ENCODE measurements at places on chromosomes 6 and 20. TPM values are rescaled to one million over a fixed set of nuclear protein-coding genes. Genes with fewer than 3 reads are reported as not detected.
A peak's percentile ranks its signal among the peaks of the same experiment; 100 is the strongest.

DNA sequence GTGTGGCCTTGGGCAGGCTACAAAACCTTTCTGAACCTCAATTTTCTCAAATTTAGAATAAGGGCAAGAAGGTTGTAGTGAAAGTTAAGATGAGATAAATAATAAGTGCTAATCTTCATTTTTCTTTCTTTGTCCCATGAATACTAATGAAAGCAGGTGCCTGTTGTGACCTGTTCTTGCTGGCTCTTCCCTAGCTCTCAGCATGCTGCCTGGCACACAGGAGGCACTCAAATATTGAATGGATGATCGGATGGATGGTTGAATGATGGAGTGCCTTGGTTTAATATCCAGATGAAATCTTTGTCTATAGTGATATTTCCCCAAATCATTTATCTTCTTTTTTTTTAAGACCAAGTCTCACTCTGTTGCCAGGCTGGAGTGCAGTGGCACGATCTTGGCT lies 15.0 kb downstream of the PBOV1 start:
- H3K27me3 ChIP-seq = no peaks in the 10 kb centered on the region
- no peak overlapping the region for H3K4me3 ChIP-seq
- H3K27ac ChIP-seq = no peak overlapping the region
- no peaks in the 10 kb centered on the region for H3K36me3 ChIP-seq
- no peaks in the 10 kb centered on the region for H3K4me1 ChIP-seq
- no peak for DNase-seq

DNA sequence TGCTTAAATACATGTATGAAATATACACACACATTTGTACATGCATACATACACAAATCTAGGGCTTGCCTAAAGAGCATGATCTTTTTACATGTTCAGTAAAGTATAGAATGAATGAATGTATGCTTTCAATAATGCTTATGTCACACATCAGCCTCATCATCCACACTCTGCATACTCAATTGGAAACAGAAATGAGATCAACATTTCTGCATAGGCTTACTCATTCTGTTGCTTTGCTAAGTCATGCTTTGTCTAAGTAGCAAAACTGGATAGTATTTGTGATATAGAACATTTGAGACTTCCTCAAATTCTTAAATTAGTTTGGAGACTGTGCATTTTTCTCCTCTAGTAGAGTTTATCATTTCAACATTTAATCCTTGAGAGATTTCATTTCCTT lies 343.3 kb downstream of the ADGRB3 start:
- no peak overlapping the region for H3K27ac ChIP-seq
- no peaks in the 10 kb centered on the region for H3K27me3 ChIP-seq
- no peaks in the 10 kb centered on the region for H3K36me3 ChIP-seq
- H3K4me3 ChIP-seq = no peak overlapping the region

- H3K4me1 ChIP-seq = peaks cover 8% of the 10 kb centered on the region
- H3K27ac ChIP-seq = no peak overlapping the region
- no peaks in the 10 kb centered on the region for H3K27me3 ChIP-seq
Measured at GRCh38 chr6:137413482-137413881, 80.7 kb downstream of the OLIG3 start.

DNA sequence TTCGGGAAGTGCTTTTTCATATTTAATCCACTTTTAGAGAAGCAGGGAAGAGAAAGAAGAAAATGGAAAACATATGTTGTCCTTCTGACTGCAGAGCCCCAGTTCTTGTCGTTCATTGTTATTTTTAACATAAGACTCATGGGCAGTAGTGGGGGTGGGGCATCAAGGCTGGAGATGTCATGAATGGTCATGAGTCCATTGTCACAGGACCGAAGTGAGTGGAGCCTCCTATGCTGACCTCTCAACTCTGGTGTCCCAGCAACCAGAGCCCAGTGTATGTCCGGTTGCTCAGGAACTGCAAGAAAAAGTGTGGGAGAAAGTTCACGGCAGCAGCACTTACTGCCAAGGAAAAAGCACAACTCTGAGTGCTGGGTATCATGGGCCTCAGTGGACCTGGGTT lies 108.6 kb downstream of the BANF2 start:
- no peak overlapping the region for H3K4me3 ChIP-seq
- no peaks in the 10 kb centered on the region for H3K27me3 ChIP-seq
- no peaks in the 10 kb centered on the region for H3K36me3 ChIP-seq
- peak; percentile 66 for DNase-seq
- peaks cover 39% of the 10 kb centered on the region for H3K4me1 ChIP-seq

DNA sequence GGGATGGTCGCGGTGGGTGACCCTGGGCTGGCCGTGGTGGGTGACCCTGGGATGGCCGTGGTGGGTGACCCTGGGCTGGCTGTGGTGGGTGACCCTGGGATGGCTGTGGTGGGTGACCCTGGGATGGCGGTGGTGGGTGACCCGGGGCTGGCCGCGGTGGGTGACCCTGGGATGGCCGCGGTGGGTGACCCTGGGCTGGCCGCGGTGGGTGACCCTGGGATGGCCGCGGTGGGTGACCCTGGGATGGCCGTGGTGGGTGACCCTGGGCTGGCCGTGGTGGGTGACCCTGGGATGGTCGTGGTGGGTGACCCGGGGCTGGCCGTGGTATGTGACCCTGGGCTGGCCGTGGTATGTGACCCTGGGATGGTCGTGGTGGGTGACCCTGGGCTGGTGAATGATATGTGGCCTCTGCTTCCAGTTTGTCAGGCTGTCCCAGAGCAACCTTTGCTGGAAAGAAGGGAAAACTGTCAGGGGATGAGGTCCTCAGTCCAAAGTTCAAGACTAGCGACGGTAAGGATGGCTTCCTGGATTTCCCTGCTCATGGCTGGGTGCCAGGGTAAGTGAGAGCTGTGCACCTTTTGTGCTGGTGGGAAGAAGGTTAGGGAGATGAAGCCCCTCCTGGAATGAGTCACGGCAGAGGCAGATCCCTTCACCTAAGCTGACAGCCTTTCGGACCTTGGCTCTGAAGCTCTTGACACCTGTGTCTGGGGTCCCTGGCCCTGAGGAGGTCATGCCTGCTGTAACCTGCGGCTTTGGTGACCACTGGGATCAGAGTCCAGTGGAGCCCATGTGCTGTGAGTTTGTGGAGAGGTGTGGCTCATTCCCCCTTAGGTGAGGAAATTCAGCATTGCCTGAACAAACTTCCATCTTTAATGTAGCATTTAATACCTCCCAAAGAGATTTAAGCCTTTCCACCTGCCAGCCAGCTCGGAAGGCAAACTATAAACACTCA lies 19.1 kb upstream of the PCMTD2 start:
- H3K27ac ChIP-seq = no peak overlapping the region
- peak; percentile 17 for DNase-seq
- no peak overlapping the region for H3K4me3 ChIP-seq

DNA sequence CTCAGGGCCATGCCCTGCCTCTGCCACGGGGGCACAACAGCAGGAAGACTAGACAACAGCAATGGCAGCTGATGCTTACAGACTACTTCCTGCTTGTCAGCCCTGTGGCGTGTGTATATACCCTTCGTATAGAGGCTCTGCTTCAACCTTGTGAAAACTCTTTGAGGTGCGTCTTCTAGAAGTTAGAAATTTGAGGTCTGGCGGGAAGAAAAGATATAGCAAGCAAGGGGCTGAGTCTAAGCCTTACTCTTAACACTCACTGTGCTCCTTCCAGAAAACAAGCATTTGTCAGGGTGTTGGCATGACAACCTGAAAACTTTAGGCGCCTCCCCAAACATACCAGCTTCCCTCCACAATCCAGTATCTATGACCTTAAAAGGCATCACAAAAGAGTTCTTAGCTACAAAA lies 33.3 kb downstream of the JPH2 start:
- no peaks in the 10 kb centered on the region for H3K36me3 ChIP-seq
- no peak overlapping the region for H3K27ac ChIP-seq
- no peaks in the 10 kb centered on the region for H3K4me1 ChIP-seq
- no peak overlapping the region for H3K4me3 ChIP-seq
- no peak for DNase-seq

DNA sequence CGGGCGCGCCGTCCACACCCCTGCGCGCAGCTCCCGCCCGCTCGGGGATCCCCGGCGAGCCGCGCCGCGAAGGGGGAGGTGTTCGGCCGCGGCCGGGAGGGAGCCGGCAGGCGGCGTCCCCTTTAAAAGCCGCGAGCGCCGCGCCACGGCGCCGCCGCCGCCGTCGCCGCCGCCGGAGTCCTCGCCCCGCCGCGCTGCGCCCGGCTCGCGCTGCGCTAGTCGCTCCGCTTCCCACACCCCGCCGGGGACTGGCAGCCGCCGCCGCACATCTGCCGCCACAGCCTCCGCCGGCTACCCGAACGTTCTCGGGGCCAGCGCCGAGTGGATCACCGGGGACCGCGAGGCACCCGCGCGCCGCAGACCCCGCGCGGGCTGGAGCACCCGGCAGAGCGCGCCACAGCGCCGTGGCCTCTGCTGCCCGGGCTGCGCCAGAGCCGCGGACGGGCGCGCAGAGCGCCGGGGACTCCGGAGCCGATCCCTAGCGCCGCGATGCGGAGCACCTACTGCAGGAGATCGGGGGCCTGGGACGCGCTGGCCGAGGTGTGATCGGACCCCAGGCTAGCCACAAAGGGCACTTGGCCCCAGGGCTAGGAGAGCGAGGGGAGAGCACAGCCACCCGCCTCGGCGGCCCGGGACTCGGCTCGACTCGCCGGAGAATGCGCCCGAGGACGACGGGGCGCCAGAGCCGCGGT lies at the start of gene BMP2:
TSS of gene BMP2 (plus strand) at position 151 of the 692 bp plus-strand sequence. CDS start 2,441 bp downstream, outside the sequence.
- DNase-seq = peak; percentile 67
- peaks cover 7% of the 10 kb centered on the region for H3K27me3 ChIP-seq
- H3K4me3 ChIP-seq = peak within 1 kb of the TSS; percentile 84
- peak within 1 kb of the TSS; percentile 84 for H3K27ac ChIP-seq
- H3K36me3 ChIP-seq = peaks cover 4% of the 10 kb centered on the region

DNA sequence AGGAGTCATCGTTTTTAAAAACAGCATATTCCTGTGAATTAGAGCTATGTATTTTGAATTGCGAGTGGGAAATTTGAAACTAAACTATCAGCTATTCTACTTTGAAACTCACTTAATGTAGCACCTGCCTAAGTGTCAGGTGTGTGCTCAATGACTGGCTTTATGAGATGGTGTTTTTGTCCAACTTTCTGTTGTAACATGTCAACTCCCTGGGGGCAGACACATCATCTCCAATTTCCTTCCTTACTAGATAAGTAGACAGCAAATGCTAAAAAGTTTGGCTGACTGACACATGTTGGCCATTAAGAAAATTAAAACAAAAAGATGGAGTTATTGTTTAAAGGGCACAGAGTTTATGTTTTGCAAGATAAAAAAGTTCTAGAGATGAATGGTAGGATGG lies 226.9 kb downstream of the TFAP2B start:
- no peak for DNase-seq
- no peaks in the 10 kb centered on the region for H3K27me3 ChIP-seq
- no peak overlapping the region for H3K27ac ChIP-seq
- no peaks in the 10 kb centered on the region for H3K4me1 ChIP-seq
- H3K36me3 ChIP-seq = no peaks in the 10 kb centered on the region

DNA sequence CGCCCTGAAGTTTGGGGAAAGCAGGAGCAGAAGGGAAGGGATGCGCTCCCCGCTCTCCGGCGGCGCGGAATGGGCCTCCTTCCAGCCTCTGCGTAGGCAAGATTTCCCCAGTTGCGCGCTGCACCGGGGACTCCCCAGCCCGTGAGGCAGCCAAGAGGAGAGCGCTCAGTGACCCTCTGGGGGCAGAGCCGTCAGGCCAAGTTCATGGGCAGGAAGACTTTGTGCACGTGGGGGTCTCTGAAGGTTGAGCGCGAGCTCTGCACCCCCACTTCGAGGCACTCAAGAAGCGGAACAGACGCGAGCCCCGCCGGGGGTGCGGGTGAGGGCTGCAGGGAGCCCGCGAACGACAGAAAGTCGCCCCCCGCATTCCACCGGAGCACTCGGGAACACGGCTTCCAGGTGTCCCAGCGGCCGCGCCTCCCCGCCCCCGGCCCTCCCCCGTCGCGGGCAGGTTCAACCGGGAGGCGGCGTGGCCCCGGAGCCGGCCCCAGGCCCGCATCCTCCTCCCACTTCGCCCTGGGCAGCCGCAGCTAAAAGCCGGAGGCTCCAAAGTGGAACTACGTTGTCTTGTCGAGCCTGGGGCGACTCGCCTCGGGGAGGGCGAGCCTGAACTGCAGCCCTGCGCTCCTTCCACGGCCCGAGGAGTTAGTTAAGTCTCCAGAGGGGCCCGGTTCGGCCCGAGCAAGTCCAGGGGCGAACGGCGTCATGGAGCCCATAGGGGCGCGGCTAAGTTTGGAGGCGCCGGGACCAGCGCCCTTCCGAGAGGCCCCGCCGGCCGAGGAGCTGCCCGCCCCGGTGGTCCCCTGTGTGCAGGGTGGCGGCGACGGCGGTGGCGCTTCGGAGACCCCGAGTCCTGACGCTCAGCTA lies at the start of gene PPP1R3G:
TSS of gene PPP1R3G (plus strand) at position 561 of the 867 bp plus-strand sequence. CDS start at position 706, 145 bp downstream.
- H3K36me3 ChIP-seq = no peaks in the 10 kb centered on the region
- DNase-seq = peak; percentile 54
- H3K27me3 ChIP-seq = peaks cover 33% of the 10 kb centered on the region
- peaks cover 21% of the 10 kb centered on the region for H3K4me1 ChIP-seq
- H3K4me3 ChIP-seq = peak within 1 kb of the TSS; percentile 69

GRCh38 chr20:23049201-23050075 lies at the start of gene THBD:
TSS of gene THBD (minus strand) at chr20:23049672. CDS start at chr20:23049504, 168 bp downstream.
- H3K4me1 ChIP-seq = peaks cover 47% of the 10 kb centered on the region
- peaks cover 25% of the 10 kb centered on the region for H3K27me3 ChIP-seq
- H3K4me3 ChIP-seq = peak within 1 kb of the TSS; percentile 69
- H3K36me3 ChIP-seq = no peaks in the 10 kb centered on the region
- H3K27ac ChIP-seq = peak within 1 kb of the TSS; percentile 91
- DNase-seq = peak; percentile 88

DNA sequence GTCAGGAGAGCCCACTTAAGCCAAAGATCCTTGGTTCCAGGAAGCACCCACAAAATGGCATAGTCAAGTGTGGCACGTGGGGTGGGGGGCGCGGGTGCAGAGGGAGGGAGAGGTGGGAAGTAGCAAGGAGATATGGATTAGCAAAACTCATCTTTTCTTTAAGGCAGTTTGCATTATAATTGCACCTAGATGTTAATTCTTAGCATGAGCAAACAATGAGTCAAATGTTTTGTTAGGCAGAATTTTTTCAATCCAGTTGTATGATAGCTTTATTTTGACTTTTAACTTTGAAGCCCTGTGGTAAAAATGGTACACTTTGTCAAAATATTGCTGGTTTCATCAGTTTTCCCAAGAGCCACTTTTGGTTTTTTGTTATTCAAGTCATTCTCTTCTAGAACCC lies 15.0 kb downstream of the SCAND1 start:
- no peaks in the 10 kb centered on the region for H3K4me1 ChIP-seq
- H3K27me3 ChIP-seq = no peaks in the 10 kb centered on the region
- H3K27ac ChIP-seq = no peak overlapping the region
- DNase-seq = no peak
- peaks cover 78% of the 10 kb centered on the region for H3K36me3 ChIP-seq
- H3K4me3 ChIP-seq = no peak overlapping the region

DNA sequence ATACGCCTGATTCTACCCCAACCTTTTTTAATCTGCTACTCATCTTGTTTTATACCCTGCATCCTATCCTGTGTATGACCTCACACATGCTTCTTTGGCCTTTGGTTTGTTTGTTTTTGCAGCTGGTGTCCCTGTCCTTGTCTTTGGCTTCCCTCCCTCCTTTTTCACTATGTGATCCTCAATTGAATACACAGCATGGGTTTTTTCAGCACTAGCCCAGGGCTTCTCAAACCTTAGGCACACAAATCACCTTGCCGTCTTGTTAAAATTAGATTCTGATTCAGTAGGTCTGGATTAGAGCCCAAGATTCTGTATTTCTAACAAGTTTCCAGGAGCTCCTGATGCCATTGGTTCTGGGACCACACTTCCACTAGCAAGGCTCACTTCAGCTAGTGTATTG lies 321.5 kb upstream of the MAN1A1 start:
- no peak overlapping the region for H3K4me3 ChIP-seq
- no peaks in the 10 kb centered on the region for H3K36me3 ChIP-seq
- H3K27me3 ChIP-seq = no peaks in the 10 kb centered on the region
- no peaks in the 10 kb centered on the region for H3K4me1 ChIP-seq

GTSF1L gene
- total RNA-seq = not detected

CDK5RAP1 gene
- total RNA-seq = 23.2 TPM

PARD6B gene
- total RNA-seq = 32.5 TPM

BTN1A1 gene
- total RNA-seq = not detected

FAM135A gene
- 20.3 TPM for total RNA-seq
